Left kidney (tissue), 8 donors: ENCODE measurements at places on chromosomes 11 and 22. TPM values are rescaled to one million over a fixed set of nuclear protein-coding genes. Genes with fewer than 3 reads are reported as not detected.

The OR52H1 gene
- 0.13 TPM for polyA plus RNA-seq

The PTPRCAP gene
- 2.6 TPM for polyA plus RNA-seq

The HINFP gene
- 43.3 TPM for polyA plus RNA-seq

The GRIK4 gene
- polyA plus RNA-seq = 1.3 TPM

The DHCR7 gene
- polyA plus RNA-seq = 54.2 TPM

The ROBO4 gene
- polyA plus RNA-seq = 15.7 TPM

The SIRT3 gene
- 38.4 TPM for polyA plus RNA-seq

The OR10D3 gene
- polyA plus RNA-seq = not detected

The UBQLNL gene
- polyA plus RNA-seq = 1.4 TPM

The OR51I1 gene
- not detected for polyA plus RNA-seq
